ENCODE measurements at places on chromosomes 6 and 20.

DNA sequence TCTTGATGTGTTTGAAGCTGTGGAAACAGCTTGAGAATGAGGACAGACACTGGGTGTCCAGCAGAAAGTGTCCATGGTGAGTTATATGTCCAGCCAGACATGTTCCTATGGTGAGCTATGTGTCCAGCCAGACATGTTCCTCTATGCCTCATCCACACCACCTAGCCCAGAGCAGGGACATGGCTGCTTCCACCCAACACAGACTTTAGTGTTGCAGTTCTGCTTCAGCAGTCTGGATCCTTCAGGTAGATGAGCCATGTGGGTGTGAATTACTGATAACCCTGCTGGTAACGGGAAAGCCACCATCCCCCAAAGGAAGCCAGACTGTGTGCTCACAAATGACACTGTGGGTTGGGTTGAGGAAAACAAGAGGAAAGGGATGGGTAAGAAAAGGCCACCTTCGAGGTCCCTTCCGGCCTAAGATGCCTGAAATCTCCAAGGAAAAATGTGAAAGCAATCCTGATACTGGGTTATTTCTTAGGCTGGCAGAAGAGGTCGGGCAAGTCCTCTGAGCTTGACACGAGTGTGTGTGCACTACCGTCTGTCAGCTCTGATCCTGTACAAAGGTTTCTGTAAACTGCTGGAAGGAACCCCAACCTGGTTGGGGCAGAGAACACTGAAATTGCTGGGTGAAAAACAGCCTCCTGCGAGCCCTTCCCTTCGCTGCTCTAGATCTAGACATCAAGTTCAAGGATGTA, 77.8 kb downstream of the NINL start:
- no peak for DNase-seq

DNA sequence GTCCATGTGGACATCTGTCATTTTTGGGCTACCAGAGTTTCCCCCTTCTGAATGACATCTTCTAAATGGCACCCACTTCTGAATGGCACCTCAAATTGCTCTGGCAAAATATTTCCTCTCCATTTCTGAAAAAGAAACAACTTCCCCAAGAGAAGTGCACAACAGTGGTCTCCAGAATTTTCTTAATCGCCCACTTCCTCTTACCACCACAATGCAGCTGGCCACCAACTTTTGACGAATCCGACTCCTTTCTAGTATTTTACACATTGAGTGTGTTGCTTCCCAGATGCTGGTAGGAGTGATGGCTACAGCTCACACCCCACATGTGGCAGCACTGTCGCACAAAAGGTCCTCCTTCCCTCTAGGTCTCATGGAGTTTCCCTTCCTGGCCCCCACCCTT, 216.1 kb downstream of the FOXA2 start:
- no peak for DNase-seq

GRCh38 chr6:148578489-148578814, 168.4 kb upstream of the UST start:
- DNase-seq: no peak

- peak; percentile 63 for DNase-seq
These were observed 29.9 kb upstream of the ZNF184 start for GRCh38 chr6:27502508-27503435.

GRCh38 chr20:9241232-9241692, 172.4 kb downstream of the PLCB4 start:
- no peak for DNase-seq

GRCh38 chr6:91161246-91161645, 574.4 kb upstream of the MAP3K7 start:
- no peak for DNase-seq

DNA sequence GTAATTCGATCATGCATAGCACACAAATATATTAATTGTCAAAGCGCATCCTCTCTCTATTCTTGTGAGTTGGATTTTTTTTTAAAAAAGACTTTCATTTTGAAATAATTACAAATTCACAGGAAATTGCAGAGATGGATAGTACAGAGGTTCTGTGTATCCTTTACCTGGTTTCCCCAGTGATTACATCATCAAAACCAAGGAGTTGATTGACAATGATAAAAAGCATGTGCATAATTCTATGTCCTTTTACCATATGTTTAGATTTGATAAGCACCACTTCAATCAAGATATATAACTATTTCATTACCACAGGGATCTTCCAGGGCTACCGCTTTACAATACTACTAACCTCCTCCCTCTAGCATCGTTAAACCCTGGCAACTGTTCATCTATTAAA, 40.2 kb downstream of the CCN2 start:
- DNase-seq: no peak

DNA sequence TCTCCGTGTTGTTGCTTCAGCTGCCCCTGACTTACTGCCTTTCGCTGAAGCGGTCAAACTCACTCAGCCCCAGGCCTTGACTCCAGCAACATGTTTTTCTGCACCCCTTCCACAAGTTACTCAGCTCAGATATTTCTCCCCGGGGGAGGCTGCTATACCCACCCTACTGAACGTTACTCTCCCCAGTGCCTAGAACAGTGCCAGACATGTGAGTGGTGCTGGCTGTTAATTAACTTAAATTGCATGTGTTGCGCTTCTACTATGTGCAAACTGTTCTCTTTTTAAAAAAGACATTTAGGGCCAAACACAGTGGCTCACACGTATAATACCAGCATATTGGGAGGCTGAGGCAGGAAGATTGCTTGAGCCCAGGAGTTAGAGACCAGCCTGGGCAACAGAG, 41.2 kb upstream of the DOK5 start:
- DNase-seq: no peak

DNA sequence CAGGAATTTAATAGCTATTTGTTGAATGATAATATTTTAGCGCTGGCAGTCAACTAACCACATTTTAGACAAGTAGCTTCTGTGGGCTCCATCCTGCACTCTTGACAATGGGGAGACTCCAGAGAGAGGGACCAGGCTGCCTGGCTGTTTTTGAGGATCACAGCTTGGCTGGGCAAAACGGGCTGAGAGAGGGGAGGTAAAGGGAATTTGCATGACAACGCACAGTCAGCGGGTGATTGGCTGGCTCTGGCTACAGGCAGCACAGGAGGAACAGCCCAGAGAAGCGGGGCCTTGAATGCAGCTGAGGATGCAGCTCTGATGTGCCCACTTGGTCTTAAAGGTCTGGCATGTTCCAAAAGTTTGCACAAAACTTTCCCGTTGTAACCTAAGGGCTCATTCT, 41.2 kb downstream of the LRFN2 start:
- no peak for DNase-seq

- DNase-seq: no peak
These were observed 128.9 kb upstream of the FAM184A start for GRCh38 chr6:119207327-119207726.

- no peak for DNase-seq
These were observed 79.9 kb downstream of the ATXN1 start for GRCh38 chr6:16681260-16681873.

Data from NCI-H2227 treated with DMSO at 0.1 percent for 48 hours (cell line).